NCI-H446 treated with DMSO at 0.1 percent for 48 hours (cell line): ENCODE measurements at places on chromosomes 2 and 18.

GRCh38 chr18:36518839-36519238, 221.3 kb downstream of the FHOD3 start:
- DNase-seq, result no peak

DNA sequence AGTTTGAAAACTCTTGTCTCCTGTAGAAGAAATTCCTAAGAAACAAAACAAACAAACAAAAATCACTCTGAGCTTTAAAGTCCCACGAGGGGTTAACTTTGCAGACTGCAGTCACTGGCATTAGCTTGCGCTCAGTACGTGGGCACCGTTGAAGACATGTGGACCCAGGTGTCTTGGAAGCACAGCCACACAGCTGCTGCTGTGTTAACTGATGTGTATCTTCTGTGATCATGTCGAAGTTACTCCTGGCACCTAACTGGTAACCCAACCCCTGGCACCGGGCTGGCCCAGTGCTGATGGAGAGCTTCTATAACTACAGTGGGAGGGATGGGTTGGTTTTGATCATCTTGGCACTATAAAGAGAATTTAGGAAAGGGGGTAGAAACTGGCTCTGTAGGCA, 51.6 kb upstream of the FHL2 start:
- no peak for DNase-seq

- DNase-seq, result no peak
Measured at GRCh38 chr2:151029406-151030157, 232.1 kb downstream of the RBM43 start.

DNA sequence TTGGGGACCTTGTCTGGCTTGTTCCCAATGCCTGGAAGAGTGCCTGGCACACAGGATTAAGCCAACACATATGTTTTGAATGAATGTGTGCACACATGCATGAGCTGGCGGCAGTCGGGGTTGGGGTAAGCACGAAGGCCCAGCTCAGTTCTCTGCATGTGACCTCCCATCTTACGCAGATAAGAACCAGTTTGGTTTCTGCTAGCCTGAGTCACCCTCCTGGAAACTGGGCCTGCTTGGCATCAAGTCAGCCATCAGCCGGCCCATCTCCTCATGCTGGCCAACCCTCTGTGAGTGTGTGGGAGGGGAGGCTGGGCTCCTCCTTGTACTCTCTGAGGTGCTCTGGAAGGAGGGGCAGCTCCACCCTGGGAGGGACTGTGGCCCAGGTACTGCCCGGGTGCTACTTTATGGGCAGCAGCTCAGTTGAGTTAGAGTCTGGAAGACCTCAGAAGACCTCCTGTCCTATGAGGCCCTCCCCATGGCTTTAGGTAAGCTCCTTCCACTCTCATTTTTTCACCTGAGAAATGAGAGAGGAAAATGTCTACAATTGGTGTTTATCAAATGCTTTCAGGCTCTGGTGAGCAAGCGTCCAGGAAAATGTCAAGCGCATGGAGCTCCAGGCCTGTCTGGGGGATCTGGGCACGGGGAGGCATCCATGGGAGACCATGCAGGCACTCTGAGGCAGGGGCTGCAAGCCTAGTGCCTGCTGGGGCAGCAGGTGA, 9.7 kb upstream of the IL1RN start:
- peak; percentile 23 for DNase-seq

DNA sequence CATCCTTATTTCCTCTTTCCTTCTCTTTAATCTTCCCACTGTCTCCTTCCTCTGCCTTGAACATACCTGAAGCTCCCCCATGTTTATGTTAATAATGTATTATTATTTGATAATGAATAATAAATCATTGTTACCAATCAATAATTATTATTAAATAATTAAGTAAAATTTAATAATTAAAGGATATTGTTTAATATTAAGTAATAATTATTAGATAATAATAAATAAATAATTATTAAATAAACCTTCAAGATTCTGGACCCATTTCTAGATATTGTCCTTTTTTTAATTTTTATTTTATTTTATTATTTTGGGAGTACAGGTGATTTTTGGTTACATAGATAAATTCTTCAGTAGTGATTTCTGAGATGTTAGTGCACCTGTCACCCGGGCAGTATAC, 7.4 kb upstream of the EVA1A start:
- DNase-seq, result no peak

GRCh38 chr2:140085674-140086073, 1305.5 kb upstream of the NXPH2 start:
- peak; percentile 11 for DNase-seq

- DNase-seq, result no peak
Measured at GRCh38 chr2:119134775-119135174, 23.8 kb downstream of the C1QL2 start.

DNA sequence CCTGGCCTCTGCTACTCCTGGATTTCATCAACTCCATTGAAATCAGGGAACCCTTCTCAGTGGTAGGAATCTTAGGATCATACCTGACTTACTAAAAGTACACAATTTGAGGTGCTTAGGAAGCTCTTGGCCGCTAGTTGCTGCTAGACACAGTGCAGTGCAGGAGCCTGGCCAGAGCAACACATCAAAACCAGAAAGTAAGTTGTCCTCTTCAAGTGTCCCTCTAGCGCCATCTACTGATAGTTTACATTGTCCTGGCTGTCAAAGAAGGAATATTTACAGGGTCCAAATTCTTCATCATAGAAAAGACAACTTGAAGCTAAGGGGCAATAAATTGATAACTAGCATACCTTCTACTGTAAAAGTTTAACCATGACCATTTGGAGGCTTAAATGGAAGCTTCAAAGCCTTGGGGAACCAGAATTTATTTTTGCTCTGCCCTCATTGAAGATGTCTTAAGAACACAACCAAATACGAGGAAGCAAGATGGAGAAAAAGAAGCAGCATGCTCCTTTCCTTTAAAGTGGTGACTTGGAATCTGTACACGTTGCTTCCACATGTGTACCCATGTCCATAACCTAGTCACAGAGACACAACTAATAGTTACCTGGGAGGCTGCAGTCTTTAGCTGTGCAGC, 889.1 kb upstream of the GCFC2 start:
- peak; percentile 26 for DNase-seq

- DNase-seq, result no peak
Measured at GRCh38 chr2:210862283-210863065, 306.1 kb downstream of the CPS1 start.

DNA sequence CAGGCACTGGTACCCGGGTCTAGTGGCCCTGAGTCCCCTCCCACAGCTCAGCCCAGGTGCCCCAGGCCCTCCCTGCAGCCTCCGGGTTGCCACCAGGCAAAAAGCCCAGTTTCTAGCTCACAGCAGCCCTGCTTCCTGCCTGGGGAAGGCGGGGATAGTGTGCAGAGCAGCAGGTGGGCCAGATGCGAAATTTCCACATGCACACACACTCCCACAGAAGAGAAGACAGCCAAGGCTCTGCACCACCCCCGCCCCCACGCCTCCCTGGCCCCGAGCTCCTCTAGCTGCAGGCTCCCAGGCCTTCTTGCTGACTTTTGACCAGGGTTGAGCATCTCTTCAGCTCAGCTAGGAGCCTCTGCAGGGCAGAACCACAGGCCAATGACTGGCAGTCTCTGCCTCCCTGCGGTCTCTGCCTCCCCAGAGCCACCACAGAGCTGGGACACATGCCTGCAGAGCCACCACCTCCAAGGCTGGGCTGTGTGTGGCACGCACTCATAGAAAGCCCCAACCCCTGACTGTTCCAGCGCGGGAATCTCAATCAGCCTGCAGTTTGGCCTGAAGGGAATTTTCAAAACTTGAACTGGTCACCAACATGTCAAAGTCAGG, 7.2 kb downstream of the SLC66A2 start:
- DNase-seq, result no peak

DNA sequence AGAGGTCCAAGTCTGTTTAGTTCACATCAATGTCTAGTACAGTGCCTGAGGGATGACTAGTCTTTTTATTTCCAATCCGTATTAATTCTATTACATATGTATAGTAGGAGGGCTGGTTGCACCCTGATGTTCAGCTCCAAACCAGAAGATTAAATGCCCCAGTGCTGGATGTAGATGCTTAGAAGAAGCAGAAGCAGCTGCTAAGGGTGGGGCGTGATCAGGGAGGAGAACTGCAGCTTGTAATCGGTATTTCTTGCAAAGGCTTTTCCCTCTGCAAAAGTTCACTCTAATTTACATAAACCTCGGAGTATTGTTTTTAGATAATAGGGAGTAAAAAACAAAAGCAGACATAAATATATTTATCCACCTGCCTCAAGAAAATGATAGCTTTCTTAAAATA, 145.3 kb upstream of the ITGA4 start:
- no peak for DNase-seq

- no peak for DNase-seq
Measured at GRCh38 chr2:20678086-20678395, 11.1 kb downstream of the GDF7 start.

GRCh38 chr2:55962915-55963314, 39.3 kb upstream of the EFEMP1 start:
- no peak for DNase-seq

DNA sequence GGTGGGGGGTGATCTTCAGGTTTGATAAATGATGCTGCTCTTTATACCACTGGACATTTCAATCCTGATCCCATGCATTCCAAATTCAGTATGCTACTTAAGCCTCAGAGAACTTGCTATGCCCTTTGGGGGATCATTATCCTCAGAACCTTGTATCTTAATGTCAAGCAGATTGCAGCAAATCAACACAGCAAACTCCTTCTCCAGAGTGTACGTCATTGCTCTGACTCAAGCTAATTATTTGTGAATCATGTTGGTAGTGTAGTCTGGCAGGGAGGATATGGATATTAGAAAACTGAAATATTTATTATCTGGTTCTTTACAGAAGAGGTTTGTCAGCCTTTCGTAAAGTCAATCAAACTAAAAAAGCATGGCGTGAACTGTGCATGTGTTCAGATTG, 562.5 kb upstream of the FAM98A start:
- DNase-seq, result no peak

GRCh38 chr2:44713170-44713569, 228.3 kb upstream of the SIX3 start:
- no peak for DNase-seq

GRCh38 chr2:119477113-119477505, 45.5 kb downstream of the TMEM37 start:
- DNase-seq, result no peak

- DNase-seq, result no peak
Measured at GRCh38 chr2:71560638-71561011, 107.3 kb downstream of the DYSF start.

GRCh38 chr2:56715683-56716082, 531.9 kb downstream of the CCDC85A start:
- DNase-seq, result no peak

GRCh38 chr2:119545754-119546446, 1.7 kb downstream of the CFAP221 start:
- no peak for DNase-seq

DNA sequence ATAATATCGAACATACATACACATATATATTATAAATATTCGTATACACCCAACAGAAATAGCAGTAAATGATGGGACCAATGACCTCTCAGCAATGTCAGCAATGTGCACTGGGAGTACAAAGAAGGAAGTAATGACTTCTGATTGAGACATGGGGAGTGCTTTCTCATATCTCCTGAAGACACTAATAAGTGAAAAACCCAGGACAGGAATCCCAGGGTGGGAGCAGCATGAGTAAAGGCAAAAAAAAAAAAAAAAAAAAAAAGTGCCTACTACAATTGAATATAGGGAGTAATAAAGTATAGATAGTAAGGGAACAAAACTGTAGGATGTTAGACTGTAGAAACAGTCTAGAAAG, 491.3 kb downstream of the IRS1 start:
- DNase-seq, result no peak

DNA sequence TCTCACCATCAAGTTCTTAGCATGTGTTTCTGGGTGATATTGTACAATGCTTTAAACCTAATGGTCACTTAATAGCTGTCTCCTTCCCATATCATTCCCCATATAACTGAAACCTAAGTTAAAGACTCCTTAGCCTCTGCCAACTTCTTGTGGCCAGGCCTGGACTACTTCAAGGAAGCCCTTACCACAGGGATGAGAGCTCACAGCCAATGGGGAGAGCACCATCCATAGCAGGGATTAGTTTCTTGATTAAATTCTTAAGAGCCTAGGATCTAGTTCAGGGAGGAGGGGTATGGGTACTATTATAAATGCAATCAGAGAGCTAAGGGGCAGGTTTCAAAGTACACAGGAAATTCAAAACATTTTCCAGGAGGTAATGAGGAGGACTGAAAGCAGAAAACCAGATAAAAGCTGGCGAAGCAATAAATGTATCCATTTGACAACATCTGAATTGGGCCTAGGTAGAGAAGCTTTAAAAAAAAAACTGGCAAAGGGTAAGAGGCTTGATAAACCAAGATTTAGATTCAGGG, 34.8 kb upstream of the IHH start:
- no peak for DNase-seq

GRCh38 chr2:15388406-15389325, 172.5 kb downstream of the NBAS start:
- DNase-seq, result no peak

DNA sequence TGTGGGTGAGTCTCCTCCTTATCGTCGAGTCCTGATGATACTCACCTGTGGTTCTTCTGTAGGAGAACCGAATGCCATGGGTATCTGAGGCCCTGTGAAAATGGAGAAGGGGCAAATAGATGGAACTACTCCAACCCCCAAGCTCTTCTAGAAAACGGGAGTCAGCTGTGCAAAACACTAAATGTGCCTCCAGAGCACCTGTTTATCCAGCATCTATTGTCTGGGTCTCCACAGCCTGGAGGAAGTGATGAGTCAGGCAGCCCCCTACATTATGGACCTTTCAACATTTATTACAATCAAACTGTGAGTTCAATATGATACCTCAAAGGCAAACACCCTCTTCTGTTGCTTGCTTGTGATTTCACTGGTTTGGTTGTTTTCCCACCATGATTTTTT, 9.8 kb upstream of the LRRFIP1 start:
- no peak for DNase-seq
